ENCODE measurements at places on chromosomes 12 and 14.

GRCh38 chr12:71492604-71493003 lies 53.0 kb downstream of the LGR5 start:
- DNase-seq = no peak

DNA sequence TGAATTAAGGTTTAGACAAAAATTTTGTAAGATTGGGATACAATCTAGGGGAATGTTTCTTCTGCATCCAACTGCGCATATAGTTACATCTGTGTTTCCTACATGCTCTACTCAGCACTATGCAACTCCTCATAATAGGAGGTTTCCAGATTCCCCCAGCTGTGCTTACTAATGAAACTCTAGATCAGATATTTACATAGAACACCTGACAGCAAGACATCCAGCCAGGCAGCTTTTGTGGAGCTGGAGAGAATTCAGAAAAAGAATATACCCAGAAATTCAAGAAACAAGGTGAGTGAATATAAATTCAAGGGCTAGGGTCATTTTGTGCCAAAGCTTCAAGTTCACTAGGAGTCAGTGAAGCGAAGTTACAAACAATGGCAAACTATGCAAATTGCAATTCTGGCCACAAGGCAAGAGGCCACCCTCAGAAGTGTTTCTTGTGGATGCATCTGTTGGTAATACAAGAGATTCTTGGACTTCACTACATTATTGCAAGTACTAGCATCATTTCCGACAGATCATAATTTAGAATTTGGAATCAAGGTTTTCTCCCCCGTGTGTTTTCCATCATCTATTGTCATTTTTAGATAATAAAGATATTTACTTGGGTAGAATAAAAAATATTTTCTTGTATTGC lies 341.2 kb upstream of the NAV3 start:
- DNase-seq = no peak

- DNase-seq = no peak
Observed at GRCh38 chr12:32920506-32921085, 24.0 kb upstream of the PKP2 start.

DNA sequence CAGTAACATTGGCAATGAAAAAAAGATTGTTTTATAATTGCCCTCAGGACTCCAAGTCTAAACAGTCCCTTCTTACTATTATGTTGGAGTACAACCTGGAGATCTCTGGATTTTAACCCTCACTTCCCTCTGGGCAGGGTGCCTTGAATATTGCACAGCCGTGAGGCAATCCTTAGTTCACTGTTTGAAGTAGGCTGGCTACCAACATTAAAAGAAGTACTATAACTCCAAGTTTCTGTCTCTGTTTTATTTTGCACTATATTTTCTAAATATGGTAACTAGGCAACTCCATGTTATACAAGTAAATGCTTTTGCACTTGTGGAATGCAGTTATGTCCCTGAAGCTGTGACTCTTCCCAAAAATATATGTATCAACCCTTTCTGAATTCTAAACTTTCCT lies 490.7 kb downstream of the EGLN3 start:
- no peak for DNase-seq

DNA sequence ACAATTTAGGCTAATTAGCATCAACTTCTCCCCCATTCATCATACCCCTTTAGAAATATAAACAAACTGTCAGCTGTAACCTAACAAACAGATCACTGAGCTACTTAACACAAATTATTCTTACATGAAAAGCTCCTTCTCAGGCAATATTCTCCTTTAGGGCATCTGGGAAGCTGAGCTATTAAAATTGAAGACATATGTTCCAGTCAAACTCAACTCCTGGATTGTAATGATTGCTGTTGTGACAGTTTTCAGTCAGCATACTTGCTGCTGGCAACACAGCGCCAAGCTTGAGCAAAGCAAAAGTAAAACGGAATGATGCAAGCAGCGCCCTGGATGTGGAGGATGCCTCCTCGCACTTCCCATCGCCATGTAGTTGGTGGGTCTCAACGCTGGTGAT lies 82.4 kb downstream of the SLC25A21 start:
- DNase-seq = no peak

DNA sequence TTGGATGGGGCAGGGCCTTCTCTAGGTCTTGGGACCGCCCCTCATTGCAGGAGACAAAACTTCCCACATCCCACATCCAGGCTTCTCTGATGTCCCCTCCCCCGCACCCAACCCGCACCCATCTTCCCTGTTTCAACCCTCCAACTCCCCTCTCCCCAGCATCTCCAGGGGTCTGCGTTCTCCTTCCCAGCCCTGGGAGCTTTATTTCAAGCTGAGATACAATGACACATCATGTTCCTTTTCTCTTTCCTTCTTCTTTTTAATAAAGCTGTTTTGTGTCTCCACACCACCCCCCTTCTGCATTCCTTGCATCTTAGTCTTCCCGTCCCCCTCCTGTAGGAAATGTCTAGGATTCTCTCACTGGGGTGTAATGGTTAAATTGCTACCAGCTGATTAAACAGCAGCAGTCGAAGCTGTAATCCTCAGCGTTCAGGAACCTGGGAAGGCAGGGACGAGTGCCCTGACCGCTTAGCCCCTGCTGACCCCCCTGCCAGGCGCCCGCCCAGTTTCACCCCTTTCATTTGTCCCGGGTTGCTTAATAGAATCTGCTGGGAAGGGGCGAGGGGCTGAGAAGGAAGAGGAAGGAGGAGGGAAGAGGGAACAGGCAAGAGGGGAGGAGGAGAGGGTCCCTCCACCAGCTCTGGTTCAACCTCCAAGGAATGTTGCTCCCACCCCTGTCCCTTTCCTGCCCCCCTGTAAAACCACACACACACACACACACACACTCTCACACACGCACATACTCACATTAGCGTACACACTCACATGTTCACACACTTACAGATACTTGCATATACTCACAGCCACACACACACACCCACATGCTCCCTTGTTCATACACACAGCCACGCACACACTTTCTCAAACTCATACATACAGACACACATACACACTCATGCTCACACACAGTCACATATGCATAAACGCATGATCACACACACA lies 104.5 kb upstream of the MED13L start:
- peak; percentile 95 for DNase-seq

GRCh38 chr12:130537051-130537450 lies 179.0 kb downstream of the RIMBP2 start:
- DNase-seq = no peak

GRCh38 chr12:98699586-98699985 lies 54.5 kb downstream of the APAF1 start:
- no peak for DNase-seq

GRCh38 chr14:24250354-24250753 lies 7.9 kb upstream of the TINF2 start:
- no peak for DNase-seq

- DNase-seq = no peak
Observed at GRCh38 chr14:100188392-100189030, 29.1 kb upstream of the DEGS2 start.

DNA sequence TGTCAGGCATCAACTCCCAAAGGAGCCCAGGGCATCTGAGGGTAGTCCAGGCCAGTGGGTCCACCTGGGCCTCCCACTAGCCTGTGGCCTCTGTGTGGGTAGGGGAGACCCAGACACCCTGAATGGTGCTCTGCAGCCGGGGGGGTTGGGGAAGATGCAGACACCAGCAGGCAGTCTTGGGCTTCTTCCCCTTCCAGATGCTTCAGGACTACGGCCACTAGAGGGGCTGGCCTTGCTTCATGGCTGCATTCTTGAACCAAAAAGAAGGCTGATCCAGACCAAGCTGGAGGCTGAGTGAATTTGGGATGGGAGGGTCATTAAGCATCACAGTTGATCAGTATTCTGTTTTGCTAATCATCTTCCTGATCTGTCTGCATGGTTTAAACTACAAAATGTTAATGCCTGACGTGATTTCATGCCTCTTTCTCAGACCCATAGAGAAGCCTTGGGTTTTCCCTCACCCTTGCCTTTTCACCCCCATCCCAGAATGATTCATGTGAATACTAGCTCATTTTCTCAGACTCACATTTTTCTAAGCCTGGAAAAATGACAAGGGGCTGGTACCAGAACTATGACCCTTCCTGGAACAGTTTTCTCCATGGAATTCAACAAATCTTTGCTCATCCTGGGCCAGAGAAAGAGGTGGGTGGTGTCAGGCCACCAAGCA lies 134.2 kb downstream of the NTF3 start:
- peak; percentile 58 for DNase-seq

GRCh38 chr12:86349196-86349595 lies 93.0 kb upstream of the MGAT4C start:
- DNase-seq = no peak

DNA sequence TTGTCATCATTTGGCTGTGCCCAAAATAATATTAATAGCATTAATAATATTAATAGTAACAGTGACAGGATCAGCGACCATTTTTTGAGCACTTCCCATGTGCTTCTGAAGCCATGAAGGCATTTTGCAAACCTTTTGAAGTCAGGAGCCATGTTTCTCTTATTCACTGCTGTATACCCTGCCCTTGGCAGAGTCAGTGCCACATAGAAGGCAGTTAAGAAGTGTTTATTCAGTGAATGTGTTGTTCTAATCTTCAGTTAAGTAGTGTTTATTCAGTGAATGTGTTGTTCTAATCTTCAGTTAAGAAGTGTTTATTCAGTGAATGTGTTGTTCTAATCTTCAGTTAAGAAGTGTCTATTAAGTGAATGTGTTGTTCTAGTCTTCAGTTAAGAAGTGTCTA lies 319.7 kb upstream of the NAV3 start:
- DNase-seq = no peak

DNA sequence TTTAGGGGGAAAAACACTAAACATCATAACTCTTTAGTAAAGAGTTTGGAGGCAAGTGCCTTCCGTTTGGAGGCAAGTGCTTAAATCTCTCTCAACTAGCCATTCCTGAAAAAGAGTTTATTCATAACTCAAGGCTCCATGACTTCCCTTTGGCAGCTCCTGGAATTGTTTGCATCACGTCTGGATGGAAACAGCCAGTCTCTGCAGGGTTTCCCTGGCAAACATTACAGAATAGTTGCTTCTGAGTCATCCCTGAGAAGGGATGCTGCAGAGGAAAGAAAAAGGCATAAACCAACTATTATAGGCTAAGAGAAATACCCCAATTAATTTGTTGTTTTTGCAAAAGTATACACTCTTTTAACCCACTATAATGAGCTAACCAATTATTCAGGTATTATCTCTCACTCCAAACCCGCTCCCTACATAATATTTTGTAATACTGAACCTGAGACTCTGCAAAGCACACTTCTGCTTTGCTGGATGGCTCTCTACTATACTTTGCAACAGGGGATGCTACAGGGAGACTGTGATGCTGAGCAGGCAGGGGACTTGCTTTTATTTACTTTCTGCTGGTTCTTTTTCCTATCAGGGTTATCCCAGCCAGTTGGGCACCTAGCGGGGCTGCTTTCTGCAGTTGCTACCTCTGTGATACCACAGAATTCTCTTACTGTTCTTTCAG lies 497.7 kb downstream of the FUT8 start:
- DNase-seq = peak; percentile 8

GRCh38 chr12:7750350-7750749 lies 3.2 kb upstream of the CLEC4C start:
- DNase-seq = no peak

DNA sequence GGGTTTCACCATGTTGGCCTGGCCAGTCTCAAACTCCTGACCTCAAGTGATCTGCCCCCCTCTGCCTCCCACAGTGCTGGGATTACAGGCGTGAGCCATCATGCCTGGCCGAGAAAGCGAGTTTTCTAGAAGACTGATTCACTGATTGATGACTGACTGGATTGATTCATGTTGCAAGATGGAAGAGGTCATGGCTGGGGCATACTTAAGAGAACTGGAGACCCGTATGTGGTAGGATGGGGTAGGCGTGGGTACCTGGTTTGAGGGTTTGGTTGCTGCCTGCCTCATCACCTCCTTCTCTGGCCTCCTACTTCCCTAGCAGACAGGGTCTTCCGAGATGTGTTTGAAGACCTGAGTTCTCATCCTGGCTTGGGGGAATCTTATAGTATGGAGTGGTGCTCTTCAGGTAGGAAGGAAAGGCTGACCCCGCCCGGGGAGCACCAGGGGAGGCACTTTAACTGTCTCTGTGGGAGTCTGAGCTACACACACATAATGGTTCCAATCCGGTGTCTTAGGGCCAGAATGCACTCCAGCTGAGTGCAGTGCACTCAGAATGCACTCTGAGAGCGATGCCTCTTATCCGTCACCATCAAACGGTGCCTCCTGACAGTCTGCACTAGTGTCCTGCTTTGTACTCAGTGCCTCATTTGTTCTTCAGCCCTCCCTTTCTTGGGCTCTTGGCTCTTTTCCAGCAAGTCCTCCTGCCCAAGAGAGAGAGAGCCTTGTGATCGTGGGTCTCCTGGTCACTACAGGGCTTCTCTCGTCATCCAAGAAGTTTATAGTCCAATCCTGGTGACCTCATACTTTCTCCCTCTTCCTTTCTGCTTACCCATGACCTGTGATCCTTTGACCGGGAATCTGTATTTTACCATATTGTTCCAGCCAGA lies 19.7 kb downstream of the PLEKHG3 start:
- DNase-seq = no peak

DNA sequence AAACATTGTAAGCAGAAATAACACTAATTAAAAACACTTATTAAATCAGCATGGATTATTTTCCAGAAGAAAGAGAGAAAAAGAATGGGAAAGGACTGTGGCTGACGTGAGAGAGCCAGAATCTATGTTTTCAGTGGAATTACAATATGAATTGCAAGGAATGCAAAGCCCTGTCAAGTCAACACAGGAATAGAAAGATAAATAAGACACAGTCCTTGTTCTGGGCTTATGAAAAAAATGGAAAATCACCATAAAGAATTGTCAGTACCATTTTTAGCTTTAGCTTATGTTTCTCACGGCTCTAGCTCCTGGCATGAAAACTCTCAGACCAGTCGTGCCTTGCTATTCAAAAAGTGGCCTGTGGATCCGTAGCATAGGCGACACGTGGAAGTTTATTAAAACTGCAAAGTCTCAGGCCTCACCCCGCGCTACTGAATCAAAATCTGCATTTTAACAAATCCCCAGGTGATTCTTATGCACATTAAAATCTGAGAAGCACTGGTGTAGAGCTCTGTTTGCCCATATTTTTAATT lies 549.1 kb downstream of the RPS29 start:
- no peak for DNase-seq

- no peak for DNase-seq
Observed at GRCh38 chr14:45051180-45051579, 32.7 kb upstream of the PRPF39 start.

DNA sequence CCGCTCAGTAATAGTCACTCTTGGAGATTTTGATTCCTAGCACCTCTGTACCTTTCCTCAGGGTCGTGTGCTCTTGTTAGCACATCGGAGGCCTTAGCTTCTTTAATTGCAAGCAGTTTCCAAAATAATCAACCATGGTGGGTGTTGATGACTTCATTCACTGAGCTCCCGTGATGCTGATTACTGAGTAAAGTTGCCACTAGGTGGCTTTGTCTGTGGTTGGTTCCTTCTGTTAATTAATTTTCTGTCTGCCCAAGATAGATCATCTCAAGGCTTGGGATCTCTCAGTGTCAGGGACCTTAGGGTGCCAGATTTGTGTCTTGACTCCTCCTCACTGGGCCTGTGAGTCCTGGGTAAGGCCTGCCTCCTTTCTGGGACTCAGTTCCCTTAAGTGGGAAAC lies 54.3 kb downstream of the PTPN11 start:
- no peak for DNase-seq

GRCh38 chr14:53432378-53432802 lies 279.3 kb upstream of the DDHD1 start:
- DNase-seq = no peak

- DNase-seq = no peak
Observed at GRCh38 chr14:68866991-68867533, 74.2 kb upstream of the ZFP36L1 start.

Measured in HS-5 (cell line).